ENCODE measurements at places on chromosomes 16 and 17.

DNA sequence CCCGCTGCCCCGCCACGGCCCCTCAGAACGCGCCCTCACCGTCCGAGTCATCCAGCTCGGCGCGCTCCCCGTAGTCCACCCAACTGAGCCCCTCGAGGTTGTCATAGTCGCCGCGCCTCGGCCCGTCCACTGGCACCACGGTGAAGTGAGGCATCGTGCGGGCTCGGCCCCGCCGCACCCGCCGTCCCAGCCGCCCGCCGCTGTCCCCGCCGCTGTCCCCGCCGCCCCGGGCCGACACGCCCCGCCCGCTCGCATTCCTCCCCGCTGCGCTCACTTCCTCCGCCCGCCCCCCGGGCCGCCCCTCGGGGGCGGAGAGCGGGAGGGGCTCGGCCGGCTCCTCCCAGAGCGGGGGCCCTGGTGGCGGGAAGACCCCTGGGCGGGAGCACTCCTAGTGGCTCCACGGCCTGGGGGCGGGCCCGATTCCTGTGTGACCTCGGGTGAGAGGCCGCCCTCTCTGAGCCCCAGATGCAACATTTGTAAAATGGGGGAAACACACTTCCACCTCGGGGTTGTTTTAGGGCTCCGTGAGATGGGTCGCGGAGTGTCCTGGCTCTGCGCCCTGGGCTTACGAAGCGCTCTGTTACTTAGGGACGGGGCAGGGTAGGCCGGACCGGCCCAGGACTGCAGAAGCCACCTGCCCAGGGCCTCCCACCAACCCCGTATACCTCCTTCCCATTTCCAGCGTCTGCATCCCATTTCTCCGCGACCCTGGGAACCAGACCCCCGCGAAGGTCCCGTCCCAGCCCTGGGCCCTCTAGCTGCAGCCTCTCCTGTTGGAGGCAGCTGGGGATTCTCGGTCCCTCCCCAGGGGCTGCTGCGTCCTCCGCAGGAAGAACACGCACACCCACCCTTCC is at the start of gene SLC12A4:
Gene SLC12A4 (minus strand): TSS at position 238 of the 854 bp plus-strand sequence. CDS start 84 bp downstream, at position 154.
- peak; percentile 95 for DNase-seq

DNA sequence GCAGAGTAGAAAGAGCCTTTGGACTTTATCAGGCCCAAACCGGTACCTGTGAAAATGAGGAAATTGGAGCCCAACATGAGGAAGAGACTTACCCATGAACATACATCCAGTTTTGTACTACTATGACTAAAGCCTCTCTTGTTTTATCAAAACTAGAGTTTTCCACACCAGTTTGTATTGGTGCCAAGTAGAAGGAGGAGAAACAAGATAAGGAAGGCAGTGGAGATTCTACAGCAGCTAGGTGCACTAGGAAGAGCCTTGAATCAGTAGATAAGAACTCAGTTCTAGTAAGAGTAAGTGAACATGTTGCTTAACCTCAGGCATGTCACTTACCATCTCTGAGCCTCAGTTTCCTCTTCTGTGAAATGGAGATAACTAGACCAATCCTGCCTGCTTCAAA is 13.7 kb upstream of the TMEM132E start:
- DNase-seq, result no peak

- no peak for DNase-seq
These were observed 6.8 kb downstream of the RAB40B start for GRCh38 chr17:82691714-82692113.

- no peak for DNase-seq
These were observed 16.8 kb downstream of the SNX20 start for GRCh38 chr16:50664270-50664669.

GRCh38 chr17:12726131-12726530 is 60.4 kb downstream of the MYOCD start:
- DNase-seq, result no peak

- DNase-seq, result no peak
These were observed 83.8 kb downstream of the VPS53 start for GRCh38 chr17:630801-631200.

DNA sequence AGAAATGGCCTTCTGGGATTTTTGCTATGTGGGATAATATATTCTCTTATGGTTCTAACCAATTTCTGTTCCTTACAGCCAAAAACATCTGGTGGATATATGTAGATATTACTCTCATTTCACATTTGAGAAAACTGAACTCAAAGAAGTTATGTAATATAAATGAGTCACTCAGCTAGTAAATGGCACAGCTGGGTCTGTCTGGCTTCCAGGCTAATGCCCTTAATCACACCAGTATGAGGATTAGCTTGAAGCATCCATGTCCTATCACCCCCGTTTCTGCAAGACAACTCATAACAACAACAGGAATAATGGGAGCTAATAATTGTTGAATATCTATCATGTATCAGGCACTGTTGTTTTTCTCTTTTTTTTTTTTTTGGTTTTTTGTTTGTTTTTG is 34.4 kb upstream of the USP7 start:
- no peak for DNase-seq

- no peak for DNase-seq
These were observed 6.9 kb upstream of the KCNG4 start for GRCh38 chr16:84246679-84247077.

GRCh38 chr16:30456302-30456701 is 10.6 kb upstream of the SEPHS2 start:
- no peak for DNase-seq

DNA sequence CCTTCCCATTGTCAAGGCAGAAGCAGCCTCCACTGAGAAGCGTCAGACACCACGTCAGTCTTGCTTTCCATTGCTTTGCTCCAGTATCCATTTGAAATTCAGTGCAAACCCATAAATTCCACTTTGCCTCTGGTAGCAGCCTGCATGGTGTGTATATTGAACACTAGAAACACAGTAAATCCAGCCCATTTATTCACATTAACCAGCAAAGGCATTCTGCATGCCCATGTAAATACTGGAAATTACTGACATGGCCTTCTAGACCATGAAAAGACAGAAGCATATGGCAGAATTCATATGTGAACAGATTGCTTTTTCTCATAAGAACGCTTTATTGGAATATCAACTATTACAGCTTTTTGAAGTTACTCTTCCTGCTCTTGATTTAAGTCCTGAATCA is 595.0 kb downstream of the WWOX start:
- no peak for DNase-seq

GRCh38 chr16:14585287-14585686 is 44.8 kb downstream of the PARN start:
- DNase-seq, result no peak

DNA sequence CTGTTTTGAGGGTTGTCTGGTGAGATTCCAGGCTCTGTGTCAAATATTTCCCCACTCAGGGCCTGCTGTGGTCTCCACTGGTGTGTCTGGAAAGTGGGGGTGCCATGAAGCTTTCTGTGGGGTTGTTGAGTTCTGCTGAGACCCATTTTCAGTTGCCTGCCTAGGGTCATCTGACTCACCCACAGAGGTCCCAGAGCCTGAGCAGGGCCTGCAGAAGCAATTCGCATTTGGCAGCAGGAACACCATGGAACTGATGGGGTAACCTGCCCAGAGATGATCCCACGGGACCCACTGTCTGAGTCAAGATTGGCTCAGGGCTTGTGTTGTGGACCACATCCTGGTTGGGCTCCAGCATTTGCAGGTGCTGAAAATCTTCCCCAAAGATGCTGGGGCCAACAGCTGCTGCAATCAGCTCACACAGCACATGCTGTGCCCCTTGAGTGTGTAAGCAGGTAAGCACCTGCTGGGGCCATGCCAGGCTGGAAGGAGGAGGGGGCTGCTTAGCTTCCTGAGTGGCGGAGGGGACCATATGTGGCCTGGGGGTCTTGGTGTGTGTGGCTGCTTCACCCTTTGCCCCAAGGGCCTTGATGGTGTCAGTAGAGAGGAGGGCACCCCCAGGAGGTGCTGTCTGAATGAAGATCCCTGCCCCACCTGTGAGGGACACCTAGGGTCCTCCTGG is 1726.1 kb downstream of the TP53TG3F start:
- no peak for DNase-seq

- no peak for DNase-seq
These were observed 122.6 kb downstream of the USP22 start for GRCh38 chr17:20920095-20920814.

DNA sequence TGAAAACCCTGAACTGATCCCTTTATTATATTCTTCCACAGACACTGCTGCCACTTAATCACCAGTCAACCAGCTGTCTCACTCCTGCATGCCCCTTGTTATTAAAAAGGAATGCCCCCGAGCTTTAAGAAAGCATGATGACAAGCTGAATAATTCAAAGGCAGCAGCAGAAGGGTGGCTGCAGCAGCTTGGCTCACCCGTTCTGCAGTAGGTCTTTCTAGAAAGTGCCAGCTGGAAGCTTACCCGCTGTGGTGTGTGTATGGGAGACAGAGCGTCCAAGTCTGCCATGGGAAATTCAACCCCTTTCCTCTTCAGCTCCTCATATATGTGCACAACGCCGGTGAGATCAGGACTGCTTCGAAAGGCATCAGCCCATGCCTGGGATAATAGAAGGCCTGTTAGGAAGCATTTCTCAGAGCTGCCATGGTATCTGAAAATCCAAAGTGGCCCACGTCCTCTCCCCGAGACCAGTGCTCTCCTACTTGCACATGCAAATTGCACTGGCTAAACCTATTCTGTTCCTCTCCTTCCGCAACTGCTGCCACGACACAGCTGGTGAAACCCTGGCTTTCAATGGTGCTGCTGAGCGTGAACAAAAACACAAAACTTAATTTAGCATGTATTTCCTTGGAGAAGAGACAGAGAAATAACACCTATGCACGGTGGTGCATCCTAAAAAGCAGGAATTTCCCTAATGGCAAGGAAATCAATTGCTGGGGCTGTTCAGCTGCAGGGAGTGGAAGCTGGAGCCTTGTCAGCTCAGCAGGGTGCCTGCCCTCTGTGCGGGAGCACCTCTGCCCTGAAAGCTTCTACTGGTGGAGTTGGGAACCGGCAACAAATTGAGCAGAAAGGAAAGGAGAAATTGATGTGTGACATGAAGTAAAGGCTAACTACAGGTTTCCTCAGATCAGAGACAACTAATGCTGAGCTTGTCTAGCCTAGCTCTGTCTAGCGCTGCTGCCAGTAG is 47.9 kb upstream of the SREBF1 start:
- no peak for DNase-seq
